C1 segment of cervical spinal cord (tissue), 14 donors: ENCODE measurements at places on chromosomes 5 and 9.
A peak's percentile ranks its signal among the peaks of the same experiment; 100 is the strongest.

DNA sequence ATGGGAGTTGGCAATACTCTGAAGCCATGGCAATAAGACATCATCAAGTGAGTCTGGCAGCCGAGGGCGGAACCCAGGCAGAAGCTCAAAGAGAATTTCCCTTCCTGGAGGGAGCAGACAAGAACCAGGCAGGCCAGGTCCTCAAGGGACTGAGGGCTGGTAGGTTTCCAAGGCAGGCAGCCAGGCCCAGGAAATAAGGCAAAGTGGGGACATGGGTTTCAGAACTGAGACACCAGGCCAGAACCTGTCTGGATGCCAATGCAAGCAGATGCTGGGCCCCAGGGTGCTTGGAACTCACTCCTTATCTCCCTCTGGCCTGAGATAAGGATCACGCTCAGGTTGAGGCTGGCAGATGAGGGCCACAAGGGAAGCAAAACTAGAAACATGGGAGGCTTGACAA, 8.9 kb downstream of the TSSK1B start:
- no peak for DNase-seq

DNA sequence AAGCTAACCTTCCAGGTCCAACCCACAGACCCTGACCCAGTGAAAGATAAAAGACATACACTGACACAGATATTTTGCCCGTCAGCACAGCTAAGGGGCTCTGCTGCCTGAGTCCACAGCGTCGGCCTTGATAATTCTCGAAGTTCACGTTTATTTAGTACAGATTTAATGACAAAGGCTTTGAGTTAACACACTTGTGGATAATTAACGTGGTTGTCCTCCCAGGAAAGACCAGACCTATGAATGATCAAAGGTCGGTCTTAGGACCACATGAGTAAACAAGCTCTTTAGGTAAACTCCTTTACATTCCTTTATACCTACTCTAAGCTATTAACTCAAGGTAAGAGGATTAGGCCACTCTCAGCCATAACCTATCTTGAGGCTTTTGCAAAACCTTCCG, 11.3 kb upstream of the TEX10 start:
- DNase-seq = no peak

DNA sequence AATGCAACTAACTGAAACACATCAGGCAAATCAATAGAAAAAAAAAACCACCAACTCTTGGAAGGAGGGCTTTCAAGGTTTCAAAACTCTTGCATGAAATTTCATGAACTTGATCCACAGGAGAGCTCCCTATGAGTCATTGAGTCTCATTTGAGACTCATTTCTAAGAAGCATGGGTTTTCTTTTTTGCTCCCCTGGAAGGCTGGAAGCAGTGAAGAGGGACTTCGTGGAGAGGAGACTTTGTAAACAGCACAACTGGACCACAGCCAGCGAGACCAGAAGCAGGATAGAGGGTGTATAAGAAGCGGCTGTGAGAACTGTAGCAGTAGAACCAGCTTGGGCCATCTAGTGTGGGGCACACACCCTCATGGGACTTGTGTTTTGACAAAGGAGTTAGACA, 41.2 kb upstream of the RAPGEF1 start:
- no peak for DNase-seq

- no peak for DNase-seq
Measured at GRCh38 chr5:134989266-134989830, 21.6 kb downstream of the CATSPER3 start.

DNA sequence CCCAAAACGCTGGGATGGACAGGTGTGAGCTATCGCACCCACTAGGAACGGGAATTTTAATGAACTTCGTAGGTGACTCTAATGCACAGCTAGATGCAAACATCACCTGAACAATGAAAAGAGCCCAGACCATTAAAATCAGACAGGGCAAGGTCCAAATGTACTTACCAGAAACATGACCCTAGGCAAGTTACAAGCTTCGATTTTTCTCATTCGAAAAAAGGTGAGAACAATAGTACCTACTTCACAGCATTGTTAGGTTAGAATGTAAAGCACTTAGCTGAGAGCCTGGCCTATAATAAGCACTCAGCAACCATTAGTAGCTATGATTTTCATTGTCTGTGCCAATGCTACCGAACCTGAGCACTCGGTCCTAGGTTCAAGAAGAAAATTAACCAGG, 5.8 kb upstream of the KLHL3 start:
- no peak for DNase-seq

DNA sequence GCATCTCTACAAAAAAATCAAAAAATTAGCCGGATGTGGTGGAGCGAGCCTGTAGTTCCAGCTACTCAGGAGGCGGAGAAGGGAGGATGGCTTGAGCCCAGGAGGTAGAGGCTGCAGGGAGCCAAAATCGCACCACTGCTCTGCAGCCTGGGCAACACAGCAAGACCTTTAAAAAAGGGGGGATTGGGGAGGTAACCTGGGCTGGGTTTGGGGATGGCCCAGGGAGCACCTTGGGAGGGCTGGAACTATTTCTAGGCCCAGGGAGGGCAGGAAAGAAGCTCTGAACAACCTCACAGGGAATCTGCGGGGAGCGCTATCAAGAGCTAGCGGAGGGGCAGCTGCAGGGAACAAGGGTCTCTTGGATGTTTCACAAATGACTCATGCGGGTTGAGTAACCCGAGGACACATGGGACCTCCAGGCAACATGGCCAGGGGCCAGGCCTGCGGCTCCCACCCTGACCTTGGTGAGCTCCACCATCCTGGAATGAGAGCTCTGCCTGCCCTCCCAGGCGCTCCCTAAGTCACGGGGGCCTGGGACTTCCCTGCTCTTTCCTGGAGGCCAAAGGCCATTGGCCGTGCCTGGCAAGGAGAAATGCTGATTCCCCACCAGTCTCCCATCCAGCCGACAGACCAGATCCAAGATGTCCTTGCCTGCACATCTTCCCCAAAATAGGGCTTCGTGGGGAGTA, 23.4 kb downstream of the SARDH start:
- DNase-seq = no peak

DNA sequence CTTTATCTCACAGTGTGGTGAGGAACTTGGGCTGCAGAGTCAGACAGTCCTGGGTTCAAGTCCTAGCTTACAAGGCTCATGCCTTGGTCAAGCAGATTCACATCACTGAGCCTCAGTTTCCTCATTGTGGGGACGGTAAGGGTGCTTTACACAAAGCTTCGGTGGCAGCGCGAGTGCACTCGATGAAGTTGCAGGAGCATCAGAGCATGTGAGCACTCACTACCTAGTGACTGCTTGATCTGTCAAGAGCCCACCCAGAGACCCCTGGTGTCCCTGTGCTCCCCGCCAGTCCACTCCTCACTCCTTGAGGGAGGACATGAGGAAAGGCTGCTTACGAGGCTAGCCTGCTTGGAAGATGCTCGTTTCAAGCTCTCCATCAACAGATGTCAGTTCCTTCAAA, 56.2 kb upstream of the GARNL3 start:
- DNase-seq = no peak

DNA sequence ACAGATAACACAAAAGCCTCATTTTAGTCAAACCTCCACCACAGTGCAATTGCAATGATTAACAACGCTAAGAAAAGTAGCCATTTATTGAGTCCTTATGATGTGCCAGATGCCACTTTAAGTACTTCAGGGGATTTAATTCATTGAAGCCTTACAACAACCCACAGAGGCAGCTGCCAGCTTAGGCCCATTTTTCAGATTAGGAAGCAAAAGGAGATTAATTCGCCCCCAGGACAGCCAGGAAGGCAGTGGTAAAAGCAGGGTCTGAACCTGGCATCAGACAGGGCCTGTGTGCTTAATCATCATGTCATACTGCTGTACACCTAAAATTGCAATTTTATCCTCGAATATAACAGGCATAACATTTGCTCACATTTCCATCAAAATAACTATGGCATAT, 23.9 kb downstream of the MED27 start:
- DNase-seq = no peak

GRCh38 chr5:148965511-148966265, 97.2 kb downstream of the SH3TC2 start:
- no peak for DNase-seq

DNA sequence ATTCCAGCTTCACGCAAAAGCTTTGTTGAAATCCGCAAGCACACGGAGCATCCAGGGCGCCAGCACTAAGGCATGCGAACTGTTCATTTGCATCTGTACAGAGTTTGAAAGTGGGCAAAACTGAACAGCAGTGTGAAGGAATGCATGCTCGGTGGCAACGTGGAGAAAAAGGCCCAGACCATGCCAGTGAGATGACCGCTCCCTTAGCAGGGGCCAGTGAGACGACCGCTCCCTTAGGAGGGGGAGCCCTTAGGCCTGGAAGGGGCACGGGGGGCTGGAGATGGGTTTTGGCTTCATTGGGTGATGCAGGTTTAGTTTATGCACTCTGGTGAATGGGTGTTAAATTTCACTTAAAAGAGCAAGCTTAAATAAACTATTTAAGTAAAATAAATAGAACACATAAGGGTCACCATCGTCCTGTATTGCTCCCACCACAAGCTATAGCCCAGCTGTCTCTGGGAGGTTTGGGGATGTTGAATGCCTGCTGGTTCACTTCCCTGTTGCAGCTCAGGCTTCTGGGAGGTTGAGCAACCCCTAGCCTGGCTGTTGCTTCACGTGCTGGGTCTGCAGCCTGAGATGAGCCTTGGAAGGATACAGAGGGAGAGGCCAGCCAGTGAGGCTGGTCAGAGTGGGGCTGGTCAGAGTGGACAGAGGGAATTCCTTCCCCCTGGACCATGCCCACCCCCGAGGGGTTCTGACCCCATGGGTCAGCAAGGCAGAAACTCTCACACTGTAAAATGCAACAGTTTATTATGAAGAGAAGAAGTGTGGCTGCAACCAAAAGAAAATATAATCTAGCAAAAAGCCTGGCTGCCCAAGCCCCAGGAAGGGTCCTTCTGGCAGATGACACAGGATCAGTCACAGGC, 4.6 kb upstream of the FCN1 start:
- DNase-seq = peak; percentile 21

GRCh38 chr5:54045077-54045792, 265.1 kb downstream of the ARL15 start:
- DNase-seq = no peak

DNA sequence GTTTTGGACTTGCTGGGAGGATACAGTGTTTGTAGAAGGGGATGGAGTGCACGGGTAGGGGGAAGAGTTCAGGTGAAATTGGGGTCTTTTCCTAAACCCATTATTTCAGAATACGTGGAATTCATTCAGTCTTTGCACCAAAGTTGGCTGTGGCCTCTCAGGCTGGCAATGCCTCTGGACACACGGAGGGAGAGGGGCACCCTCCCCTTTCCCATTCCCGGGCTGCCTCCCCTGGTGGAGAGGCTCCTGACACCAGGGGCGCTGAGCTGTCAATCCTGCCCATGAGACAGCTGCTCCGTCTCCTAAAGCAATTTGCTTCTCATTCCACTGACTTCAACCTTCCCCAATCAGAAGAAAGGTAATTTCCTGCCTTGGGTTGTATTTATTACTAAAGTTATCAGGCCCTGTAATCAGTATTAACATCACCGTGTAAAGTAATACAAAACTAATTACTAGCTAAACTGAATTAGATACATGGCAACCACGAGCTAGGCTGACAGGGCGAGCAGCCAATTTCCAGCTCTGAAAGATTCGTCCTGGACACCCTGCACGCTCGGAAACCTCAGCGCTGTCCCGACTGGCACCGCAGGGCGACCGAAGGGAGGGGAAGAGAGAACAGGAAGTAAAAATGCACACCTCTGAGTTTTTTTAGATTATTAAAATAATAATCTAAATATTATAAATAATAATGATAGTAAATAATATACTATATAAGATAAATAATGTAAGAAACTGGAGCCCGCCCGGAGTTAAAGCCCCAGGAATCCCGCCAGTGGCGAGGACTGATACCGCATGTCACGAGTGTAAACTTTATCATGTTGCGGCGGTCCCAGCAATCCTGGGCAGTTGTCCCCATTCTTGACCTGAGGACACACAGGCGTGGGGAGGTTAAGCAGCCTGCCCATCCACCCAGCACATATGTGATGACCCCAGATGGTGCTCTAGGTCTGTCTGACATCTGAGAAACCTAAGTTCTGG, 6.9 kb upstream of the OLFM1 start:
- no peak for DNase-seq

GRCh38 chr9:99288830-99289229, 66.7 kb downstream of the SEC61B start:
- DNase-seq = no peak

- no peak for DNase-seq
Measured at GRCh38 chr5:74107899-74108298, 481.9 kb downstream of the ARHGEF28 start.

DNA sequence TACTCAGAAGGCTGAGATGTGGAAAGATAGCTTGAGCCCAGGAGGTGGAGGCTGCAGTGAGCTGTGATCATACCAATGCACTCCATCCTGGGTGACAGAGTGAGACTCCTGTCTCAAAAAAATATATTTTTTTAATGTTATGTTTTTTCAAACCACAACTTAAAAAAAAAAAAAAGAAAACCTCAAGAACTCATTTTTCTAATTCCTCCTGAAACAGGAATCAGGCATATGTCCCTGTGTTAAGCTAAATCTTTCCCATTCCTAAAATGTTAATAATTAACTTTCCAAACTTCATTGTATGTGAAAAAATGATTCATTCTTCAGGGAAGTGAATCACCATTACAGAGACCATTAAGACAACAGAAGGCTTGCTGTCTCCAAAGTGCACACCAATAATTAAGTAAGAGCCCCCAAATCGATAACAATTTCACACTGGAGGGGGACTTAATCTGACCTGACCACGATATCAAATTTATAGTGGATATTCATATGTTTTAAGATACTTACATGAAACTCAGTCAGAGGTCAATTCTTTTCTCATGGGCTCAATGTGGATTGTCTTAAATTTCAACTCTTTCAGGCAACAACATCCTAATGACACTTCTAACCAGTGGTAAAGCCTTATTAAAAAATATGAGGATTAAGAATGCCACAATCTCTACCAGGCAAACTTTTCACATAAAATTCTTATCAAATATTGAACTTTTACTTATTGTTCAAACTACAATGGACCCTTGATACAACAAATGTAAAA, 5.2 kb downstream of the CEMIP2 start:
- DNase-seq = no peak

DNA sequence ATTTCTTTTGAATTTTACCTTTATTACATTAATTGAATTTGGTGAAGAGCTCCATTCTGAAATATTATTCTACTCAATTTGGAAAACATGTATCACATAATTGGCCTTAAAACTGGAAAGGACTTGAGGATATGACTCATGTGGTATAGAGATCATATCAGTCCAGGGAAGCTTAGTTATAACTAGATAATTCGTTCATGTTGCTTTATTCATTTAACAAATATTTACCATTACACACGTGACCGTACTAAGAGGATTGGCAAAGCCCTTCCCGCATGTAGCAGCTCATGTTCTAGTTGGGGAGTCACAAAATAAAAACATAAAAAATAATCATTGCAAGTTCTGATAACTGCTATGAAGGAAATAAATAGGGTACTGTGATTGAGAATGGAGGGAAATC, 1816.5 kb downstream of the MAT2B start:
- no peak for DNase-seq

- DNase-seq = no peak
Measured at GRCh38 chr5:6593148-6594016, 39.5 kb downstream of the NSUN2 start.

- no peak for DNase-seq
Measured at GRCh38 chr5:128537221-128537999, 635 bp downstream of the FBN2 start.

- DNase-seq = no peak
Measured at GRCh38 chr5:95934207-95934804, 27.3 kb downstream of the ELL2 start.
